ENCODE measurements at places on chromosomes 12 and 14. TPM values are rescaled to one million over a fixed set of nuclear protein-coding genes. Genes with fewer than 3 reads are reported as not detected.

The TMEM121 gene
- 3.4 TPM for total RNA-seq

The LRTM2 gene
- not detected for total RNA-seq

The CELA1 gene
- total RNA-seq: not detected

The CLEC4A gene
- total RNA-seq: 1.2 TPM

The LIN52 gene
- 6.7 TPM for total RNA-seq

The RFX4 gene
- not detected for total RNA-seq

The ARMH4 gene
- total RNA-seq: 5.5 TPM

The FBXW8 gene
- total RNA-seq: 5.4 TPM

The TEAD4 gene
- 13.4 TPM for total RNA-seq

The RHEBL1 gene
- 0.41 TPM for total RNA-seq

The OTOGL gene
- total RNA-seq: 0.38 TPM

The SIX1 gene
- not detected for total RNA-seq

The EIF2S3B gene
- 0.62 TPM for total RNA-seq

The FAM181A gene
- not detected for total RNA-seq

Measured in Right ventricle myocardium inferior (tissue), 1 donor.